Mesenteric fat pad (tissue), 1 donor: ENCODE measurements at places on chromosomes 1 and 21.

- no peak for DNase-seq
These were observed 143.2 kb downstream of the NOS1AP start for GRCh38 chr1:162212713-162213112.

DNA sequence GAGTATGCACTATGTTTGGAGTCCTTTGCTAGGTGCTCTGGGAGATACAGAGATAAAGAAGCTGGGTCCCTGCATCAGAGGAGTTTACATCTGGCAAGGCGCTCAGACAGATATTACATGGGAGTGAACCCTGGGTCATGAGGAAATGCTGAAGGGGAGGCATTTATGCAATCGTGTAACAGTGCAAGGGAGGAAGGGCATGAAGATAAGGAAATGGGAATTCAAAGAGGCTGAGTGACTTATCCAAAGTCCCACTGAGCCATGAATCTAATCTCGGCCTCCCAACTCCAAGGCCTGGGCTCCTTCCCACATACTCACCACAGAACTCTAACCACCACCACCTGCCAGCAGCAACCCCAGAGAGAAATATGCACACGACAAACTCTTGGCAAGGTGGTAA, 51.6 kb downstream of the FAM163A start:
- DNase-seq = no peak

GRCh38 chr1:205571747-205572146, 60.1 kb downstream of the ELK4 start:
- peak; percentile 68 for DNase-seq

- DNase-seq = no peak
These were observed 78.4 kb upstream of the DNAJC6 start for GRCh38 chr1:65230731-65231481.
